GM12865 (cell line): ENCODE measurements at places on chromosomes 1 and 21.

GRCh38 chr1:220325306-220325995 lies 53.2 kb upstream of the RAB3GAP2 start:
- no peak for DNase-seq

DNA sequence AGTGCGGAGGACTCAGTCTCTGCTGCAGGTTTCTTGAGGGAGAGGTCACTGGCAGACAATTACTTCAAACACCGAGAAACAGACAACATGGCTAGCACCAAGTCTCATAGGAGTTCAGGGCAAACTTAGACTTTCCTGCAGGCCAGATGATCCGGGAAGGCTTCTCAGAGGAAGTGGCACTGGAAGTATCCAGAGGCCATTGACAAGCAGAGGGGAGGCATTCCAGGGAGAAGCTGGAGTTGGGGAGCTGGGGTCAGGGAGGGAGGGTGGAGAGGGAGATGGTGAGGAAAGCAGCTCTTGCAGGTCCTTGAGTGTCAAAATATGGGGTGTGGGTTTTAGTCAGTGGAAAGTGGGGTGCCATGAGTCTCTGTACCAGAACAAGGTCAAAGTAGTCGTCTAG lies 147.9 kb downstream of the KAZN start:
- DNase-seq: no peak

- no peak for DNase-seq
These were observed 134.9 kb upstream of the NRIP1 start for GRCh38 chr21:15199414-15200383.

DNA sequence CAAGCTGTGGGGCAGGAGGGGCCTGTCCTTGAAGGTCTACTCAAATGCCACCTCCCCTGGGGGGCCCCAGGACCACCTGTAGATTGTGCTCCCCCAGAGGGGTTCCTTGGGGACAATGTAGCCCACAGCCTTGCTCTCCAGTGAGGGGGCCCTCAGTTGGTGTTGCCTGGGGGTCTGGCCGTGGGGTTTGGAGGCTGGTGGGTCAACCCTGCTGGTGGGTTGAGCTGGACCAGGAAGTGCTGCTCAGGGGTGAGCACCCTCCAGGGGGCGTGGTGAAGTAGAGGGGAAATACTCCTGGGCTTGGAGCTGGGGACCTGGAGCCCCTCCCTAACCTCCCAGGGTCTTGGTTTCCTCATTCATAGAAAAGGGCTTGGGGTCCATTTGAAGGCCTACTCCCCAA lies 143.6 kb upstream of the WNT4 start:
- DNase-seq: no peak

DNA sequence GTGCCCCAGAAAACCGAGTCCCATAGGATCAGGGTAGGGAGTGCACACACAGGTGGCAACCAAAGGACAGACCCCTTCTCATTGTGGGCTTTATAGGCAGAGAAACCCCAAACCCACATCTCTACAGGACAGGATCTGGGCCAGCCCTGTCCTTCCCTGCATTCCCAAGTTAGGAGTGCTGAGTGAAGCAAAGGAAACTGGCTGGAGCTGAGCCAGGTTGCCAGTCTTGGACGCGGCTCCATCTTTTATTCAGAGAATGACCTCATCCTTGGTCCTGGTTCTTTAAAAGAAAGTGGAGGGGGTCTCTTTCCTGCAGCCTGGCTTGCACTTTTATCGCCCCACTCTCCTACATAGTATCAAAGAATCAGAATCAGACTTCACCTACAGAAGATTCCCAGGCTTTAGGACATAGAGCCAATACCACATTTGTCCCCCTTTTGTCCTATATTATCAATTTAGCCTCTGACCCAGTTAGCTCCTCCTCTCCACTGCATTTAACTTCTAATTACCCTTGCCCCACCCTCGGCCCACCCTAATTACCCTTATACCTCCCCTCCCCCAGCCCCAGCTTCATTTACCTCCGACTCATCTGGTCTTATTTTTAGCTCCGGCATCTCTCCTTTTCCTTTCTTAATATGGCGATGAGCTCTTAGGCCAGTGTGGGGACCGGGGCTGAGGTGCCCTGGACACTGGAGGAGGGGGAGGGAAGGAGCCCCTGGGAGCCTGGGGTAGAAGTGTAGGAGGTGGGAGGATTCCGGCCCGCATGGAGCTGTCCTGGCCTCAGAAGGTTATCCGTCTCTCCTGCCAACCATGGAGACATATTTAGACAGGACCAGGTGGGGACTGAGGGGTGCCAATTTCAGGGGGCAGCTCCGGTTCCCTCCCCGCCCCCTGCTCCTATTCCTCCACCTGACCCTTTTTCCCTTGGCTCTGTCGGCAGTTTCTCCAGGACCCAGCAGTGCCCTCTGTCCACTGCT lies at the start of gene CASQ1:
Gene CASQ1 (plus strand): TSS at position 927 of the 977 bp plus-strand sequence. CDS start 177 bp downstream, outside the sequence.
- DNase-seq: no peak

GRCh38 chr1:170789063-170789462 lies 125.1 kb downstream of the PRRX1 start:
- DNase-seq: peak; percentile 26

DNA sequence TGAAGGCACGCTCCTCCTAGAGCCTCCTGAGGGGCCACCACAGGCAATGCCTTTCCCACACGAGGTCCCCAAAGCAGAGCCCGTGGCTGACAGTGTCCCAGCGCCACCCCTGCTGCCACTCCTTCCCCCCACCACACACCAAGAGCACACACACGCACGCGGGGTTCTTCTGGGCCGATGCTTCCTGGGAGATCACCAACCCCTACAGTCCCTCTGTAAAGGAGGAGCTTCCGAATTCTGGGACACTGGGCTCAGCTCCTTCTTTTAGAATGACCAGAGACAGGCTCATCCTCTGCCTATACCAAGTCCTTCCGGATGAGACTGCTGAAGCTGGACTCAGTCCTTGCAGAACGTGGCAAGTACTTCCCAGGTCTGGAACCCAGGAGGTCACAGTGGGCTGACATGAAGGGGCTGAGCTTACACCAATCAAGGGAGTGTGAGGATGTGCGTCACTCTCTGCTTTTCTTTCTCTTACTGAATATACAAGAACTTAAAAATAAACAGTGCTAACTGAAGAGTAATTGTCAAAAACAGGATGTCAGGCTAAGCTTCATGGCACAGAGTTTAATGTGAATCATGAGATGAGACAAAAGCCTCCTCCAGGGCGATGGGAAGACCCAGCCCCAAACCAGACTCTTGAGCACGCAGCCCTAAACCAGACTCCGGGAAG lies 12.7 kb downstream of the SSU72 start:
- DNase-seq: no peak

DNA sequence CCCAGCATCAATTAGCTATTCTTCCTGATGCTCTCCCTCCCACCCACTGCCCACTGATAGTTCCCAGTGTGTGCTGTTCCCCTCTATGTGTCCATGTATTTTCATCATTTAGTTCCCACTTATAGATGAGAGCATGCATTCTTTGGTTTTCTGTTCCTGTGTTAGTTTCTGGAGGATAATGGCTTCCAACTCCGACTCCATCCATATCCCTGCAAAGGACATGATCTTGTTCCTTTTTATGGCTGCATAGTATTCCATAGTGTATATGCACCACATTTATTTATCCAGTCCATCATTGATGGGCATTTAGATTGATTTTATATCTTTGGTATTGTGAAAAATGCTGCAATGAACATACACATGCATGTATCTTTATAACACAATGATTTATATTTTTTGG lies 30.2 kb downstream of the DISC1 start:
- no peak for DNase-seq

- no peak for DNase-seq
These were observed 35.1 kb downstream of the ZNF281 start for GRCh38 chr1:200374569-200375295.

- peak; percentile 21 for DNase-seq
These were observed 19.5 kb upstream of the PSMB2 start for GRCh38 chr1:35660581-35661473.

GRCh38 chr1:157734321-157734720 lies 33.8 kb upstream of the FCRL3 start:
- DNase-seq: peak; percentile 15

- DNase-seq: no peak
These were observed 115.5 kb downstream of the LRRC53 start for GRCh38 chr1:74396933-74397332.

DNA sequence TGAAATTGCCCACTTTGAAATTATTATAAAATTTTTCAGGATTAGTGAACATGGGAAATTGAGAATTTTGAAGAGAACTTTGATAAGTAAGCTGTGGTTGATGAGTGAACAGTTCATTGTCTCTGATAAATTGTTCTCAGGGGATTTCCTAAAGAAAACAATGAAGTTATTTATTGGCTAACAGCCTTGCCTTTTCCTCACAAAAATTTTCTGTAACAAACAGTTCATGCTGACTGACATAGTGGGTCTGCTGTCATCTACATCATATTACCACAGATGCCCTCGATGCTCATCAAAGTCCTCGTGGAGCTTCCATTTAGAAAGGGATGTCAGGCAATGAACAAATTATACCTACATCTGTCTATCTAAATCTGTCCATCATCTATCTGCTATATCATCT lies 113.4 kb downstream of the PTBP2 start:
- no peak for DNase-seq

- no peak for DNase-seq
These were observed 115.8 kb upstream of the SPAG17 start for GRCh38 chr1:118300808-118301207.

GRCh38 chr1:214862421-214862820 lies 220.1 kb upstream of the KCNK2 start:
- no peak for DNase-seq

DNA sequence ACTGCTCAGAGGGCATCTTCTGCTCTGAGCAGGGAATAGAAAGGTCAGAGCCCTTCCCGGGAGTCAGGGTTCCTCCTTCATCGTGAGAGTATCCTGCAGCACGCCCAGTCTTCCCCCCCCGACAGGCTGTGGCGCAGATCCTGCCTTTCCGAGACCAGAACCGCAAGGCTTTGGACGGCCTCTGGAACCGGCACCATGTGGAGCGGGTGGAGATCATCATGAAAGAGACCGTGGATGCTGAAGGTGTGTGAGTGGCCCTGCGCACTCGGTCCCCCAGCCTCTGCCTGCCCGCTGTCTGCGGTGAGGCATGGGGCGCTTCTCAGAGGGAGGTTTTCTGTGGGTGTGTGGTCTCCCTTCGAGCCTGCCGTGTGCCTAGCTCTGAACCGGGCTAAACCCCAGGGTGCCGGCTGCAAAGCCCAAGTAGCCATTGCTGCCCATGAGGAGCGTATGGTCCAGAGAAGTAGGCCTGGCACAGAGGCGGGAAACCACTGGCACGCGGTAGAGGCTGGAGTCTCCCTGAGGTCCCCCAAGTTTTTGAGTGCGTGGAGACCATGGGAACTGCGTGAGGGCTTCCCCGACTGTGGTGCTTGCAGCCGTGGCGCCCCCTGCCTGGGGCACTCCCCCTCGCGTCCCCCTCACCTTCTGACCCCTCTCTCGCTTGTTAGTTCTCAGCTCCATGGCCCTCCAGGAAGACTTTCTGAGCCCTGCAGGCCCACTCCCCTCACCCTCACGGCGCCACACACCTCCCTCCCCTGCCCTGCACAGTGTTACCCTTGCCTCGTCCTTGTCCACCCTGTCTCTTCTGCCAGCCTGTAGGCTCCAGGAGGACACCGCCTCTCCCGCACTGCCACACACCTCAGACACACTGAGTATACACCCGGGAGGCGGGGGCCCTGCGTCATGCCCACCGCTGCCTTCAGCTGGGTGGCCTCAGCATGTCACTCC lies 12.5 kb downstream of the H6PD start:
- no peak for DNase-seq

DNA sequence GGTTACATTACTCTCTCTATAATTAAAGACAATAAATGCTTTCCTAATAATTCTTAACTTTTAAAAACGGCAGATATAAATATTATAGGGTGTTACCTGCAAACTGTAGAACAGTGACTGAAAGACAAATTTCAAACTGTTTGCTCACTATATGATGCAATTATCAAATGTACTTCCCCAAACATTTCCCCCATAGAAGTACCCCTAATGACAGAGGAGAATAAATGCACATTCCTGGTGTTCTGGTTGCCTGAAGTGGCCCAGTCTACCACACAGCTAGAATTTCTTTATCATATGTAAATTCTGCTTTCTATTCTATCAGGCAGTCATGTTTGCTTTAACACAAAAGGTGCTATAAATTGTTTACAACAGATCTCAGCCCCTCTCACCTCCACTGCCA lies 70.4 kb downstream of the VAV3 start:
- no peak for DNase-seq

GRCh38 chr1:245552331-245552730 lies 397.5 kb downstream of the KIF26B start:
- no peak for DNase-seq

- peak; percentile 36 for DNase-seq
These were observed 141.6 kb downstream of the MIS18A start for GRCh38 chr21:32137266-32137665.
